Activated CD8-positive, alpha-beta memory T cell treated with anti-CD3 and anti-CD28 coated beads for 1 hour (primary cell): ENCODE measurements at places on chromosomes 2 and 18.

- DNase-seq, result no peak
These were observed 21.1 kb downstream of the TET3 start for GRCh38 chr2:74005786-74006185.

- no peak for DNase-seq
These were observed 405.9 kb downstream of the XIRP2 start for GRCh38 chr2:167293943-167294775.

DNA sequence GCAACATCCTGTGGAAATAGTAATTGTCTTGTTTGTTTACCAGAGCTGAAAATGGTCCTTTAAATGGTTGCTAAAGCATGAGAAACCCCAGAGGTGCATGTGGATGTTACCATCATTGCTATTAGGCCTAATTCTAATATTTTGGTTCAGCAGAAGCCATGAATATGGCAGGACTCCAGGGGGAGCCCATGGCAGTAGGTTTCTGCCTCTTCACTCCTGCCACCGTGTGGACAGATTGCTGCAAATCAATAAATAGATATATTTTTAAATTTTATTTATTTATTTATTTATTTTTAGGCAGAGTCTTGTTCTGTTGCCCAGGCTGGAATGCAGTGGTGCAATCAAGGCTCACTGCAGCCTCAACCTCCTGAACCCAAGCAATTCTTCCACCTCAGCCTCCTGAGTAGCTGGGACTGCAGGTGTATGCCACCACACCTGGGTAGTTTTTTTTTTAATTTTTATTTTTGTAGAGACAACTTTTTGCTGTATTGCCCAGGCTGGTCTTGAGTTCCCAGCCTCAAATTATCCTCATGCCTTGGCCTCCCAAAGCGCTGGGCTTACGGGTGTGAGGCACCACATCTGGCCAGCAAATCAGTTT lies 54.9 kb upstream of the CAPN13 start:
- DNase-seq, result peak; percentile 5

- no peak for DNase-seq
These were observed 92.5 kb upstream of the NCK2 start for GRCh38 chr2:105652014-105652796.

- no peak for DNase-seq
These were observed 7.4 kb downstream of the SCN3A start for GRCh38 chr2:165196411-165196810.

- no peak for DNase-seq
These were observed 351.7 kb downstream of the RAD51AP2 start for GRCh38 chr2:17166506-17166905.

DNA sequence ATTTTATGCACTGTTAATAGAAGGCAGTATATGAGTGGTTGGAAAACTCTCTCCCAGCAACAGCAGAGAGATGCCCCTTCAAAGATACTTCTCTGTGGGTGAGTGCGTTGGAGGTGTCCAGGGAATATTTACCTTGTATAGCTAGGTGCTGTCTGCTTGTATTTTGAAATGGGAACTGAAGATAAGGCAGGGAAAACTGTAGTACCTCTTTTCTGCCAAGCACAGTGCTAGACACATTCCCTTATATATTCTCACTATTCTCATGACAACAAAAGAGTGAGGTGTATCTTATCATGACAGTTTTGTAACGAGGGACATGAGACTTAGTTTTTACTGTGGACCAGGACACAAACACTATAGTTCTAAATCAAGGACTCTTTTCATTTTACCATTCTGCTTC lies 2.1 kb downstream of the TTC39C start:
- no peak for DNase-seq

DNA sequence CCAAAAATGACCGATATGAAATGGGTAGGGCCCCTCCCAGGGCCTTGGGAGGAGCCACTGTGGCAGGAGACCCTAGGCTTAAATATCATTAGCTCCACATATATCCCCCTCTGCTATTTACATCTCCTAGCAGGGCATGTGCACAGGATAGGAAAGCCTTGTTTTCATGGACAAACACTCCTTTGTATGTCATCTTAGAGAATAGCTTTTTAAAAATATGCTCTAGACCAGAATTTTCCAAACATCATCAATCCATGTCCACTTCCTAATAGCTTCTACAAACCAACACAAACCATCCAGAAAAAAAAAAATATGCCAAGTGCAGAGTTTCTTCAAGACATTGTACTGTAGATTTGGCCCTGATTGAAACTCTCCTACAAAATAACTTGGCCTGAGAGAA lies 10.8 kb downstream of the DAPL1 start:
- no peak for DNase-seq

- DNase-seq, result no peak
These were observed 397.2 kb downstream of the TMEM182 start for GRCh38 chr2:103159018-103159417.

DNA sequence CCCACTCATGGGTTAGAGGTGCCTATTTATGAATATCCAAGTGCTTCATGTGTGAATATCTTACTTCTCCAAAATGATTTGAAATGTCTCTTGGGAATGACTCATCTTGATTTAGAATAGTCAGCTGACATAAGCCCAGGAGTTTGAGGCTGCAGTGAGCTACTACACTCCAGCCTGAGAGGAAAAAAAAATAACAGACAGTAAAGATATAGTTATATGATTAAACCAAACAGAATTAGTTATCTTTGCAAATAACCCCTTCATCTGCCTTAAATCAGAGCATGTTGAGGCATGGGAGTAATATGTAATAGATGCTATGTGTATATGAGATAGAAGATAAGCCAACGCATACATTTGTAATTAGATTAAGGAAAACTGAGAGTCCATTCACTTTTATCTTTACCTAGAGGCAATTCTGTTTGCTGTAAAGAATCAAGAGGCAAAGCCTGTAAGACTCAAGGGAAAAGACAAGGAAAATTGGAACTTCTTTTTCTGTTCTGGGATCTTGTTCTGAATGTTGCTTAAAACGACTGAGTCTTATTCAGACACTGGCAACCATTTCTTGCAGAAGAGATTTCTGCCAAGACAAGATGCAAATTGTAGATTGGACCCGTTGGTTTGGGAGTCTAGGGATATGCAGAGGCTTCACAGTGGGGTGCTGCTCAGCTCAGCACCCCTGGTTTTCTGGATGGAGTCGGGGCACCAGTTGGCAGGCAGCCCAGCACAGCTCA lies 104.4 kb downstream of the LIPG start:
- DNase-seq, result no peak

DNA sequence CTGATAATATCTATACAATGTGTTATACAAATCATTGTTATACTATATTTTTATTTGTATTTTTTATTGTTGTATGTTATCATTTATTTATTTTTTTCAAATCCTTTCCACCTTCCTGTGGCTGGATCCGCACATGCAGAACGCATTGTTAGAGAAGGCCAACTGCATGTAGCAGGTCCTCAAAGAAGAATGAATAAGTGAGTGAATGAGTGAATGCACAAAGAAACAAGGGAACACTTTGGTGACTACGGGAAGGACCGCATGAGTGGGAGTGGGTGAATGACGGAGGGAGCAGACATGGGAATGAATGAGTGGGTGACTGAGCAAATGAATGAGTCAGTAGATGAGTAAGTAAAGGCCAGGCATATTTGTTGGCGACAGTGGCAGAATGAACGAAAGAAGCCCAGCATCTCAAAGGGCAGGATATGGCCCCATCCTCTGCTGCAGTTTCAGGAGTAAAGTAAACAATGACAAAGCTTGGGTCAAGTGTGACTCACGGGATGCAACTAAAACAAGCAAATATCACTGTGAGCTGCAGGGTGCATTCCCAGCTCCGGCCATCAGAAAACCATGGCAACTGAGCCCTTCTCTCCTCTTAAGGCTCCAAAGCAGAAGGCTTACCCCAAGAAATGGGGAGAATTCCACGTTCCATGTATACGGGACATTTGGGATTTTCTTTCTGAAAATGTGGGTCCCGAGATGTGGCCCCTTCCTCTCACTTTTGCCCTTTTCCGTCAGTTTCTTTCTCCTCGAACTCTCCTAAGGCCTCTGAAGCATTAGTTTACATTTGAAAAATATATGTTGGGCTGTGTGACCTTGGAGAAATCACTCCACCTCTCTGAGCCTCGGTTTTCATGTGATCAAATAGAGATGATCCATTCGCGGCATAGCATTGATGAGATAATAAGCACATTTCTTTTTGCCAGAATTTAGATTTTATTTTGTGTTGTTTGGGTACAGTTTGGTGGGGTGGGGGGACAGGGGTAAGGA lies 24.5 kb downstream of the KCNF1 start:
- no peak for DNase-seq

- no peak for DNase-seq
These were observed 373.9 kb downstream of the DSEL start for GRCh38 chr18:67142604-67143003.

- no peak for DNase-seq
These were observed 87.7 kb downstream of the RAPGEF4 start for GRCh38 chr2:172823261-172823850.

GRCh38 chr18:23752796-23753195 lies 63.5 kb downstream of the LAMA3 start:
- no peak for DNase-seq

DNA sequence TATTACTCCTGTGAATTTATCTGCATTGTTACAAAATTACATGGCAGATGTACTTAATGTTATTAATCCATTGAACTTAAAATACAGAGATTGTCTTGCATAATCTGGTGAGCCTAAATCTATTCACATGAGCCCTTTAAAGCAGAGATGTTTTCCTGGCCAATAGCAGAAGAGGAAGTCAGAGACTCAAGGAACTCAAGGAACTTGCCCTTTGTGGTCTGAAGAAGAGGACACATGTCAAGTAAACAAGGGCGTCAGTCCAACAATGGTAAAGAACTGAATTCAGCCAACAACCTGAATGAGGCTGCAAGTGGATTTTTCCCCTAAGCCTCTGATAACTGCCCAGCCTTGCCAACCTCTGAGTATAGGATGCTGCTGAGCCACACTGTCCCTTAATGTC lies 356.3 kb upstream of the PKDCC start:
- DNase-seq, result no peak

GRCh38 chr2:99181624-99182000 lies 628 bp downstream of the MRPL30 start:
- DNase-seq, result no peak

DNA sequence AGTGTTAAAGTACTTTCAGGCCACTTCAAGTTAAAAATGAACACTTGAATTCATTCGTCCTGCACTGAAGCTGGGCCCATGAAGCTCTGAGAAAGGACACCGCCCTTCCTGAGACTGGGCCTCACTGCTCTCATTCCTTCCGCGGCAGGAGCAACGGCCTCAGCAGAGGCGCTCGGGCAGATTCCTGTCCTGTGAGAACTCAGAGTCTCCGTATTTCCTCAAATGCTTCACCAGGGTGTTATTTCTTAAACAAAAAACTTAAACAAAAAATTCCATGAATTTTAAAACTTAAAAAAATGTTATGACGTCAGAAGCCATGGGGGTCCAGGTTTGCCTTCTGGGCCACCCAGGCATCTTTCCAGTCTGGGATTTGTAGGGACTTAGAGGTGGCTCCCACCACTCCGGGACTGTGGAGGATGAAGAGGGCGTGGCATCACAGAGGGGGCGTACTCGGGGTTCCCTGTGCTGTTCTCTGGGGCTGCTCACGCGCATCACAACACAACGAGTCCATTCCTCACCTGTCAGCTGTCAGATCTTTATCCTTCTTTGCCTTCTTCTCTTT lies 115.9 kb upstream of the ASB18 start:
- DNase-seq, result no peak

- no peak for DNase-seq
These were observed 147.3 kb downstream of the IRS1 start for GRCh38 chr2:226652369-226652768.

DNA sequence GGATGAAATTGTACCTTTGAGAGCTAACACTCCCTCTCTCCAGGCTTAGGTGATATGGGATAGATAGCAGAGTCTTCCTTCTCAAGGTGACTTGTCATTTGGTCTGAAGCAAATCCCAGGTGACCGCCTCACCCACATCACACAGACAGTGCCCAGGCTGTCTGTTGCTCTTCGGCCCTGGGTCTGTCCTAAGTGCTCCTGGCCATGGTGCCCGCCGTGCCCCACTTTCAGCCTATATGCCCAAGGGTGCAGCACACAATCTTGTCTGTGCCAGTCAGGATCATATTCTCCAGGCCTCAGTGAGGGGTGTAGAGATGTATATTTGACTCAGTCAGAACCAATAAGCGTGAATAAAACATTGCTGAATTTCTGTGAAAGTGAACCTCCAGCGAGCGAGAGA lies 326.8 kb downstream of the DYSF start:
- DNase-seq, result no peak

DNA sequence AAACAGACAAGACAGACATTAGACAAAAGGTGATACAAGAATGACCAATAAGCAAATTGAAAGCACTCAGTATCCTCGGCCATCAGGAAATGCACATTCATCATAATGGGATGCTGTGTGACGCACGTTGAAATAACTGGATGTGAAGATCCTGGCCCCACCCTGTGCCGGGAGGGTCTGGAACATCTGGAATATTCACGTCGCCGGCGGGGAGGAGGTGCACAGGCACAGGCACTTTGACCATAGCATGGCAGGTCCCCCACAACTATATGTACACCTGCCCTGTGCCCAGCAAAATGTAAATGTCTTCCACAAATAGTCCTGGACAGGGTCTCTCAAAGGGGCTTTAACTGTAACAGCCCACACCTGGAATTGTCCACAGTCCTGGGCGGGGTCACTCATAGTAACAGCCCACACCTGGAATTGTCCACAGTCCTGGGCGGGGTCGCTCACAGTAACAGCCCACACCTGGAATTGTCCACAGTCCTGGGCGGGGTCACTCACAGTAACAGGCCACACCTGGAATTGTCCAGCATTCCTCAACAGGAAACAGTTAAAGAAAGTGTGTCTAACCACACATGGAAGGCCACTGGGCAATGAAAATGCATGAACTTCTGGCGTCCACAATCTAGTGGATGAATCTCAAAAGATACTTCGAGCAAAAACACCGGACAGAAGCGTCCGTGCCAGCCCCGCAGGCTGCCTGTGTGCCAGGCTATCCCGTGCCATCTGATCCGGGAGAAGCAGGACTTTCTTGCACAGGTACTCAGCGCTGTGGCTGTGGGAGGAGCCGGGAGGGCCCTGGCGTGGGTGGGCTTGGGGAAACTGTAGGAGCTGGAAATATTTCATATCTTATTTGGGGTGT lies 113.4 kb downstream of the RTP5 start:
- DNase-seq, result no peak

DNA sequence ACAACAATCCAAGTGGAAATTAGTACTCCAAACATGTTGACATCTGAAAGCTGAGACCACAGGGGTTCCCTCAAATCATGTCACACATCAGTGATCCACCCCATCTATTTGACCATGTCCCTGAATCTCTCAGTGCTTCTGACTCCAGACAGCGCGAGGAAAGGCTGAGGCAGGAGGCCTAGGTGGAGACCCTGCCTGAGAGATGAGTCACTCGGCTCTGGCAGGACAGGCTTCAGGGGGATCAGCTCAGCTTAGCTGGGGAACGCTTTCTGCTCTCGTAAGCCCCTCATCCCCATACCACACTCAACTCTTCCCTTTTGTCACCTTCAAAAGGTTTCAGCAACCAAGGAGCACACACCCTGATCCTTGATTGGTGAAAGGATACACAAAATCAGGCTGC lies 5.8 kb upstream of the FAM228A start:
- no peak for DNase-seq

- DNase-seq, result no peak
These were observed 194.2 kb upstream of the PKDCC start for GRCh38 chr2:41853427-41854191.

- no peak for DNase-seq
These were observed 131.5 kb downstream of the PRKCE start for GRCh38 chr2:45782986-45783385.

- DNase-seq, result no peak
These were observed 322.2 kb downstream of the ZNF804A start for GRCh38 chr2:184920451-184920965.
